Fibroblast of skin of right biceps (primary cell): ENCODE measurements at places on chromosomes 12 and 14.
A peak's percentile ranks its signal among the peaks of the same experiment; 100 is the strongest.

GRCh38 chr14:97143456-97143855 lies 346.3 kb downstream of the VRK1 start:
- no peak for DNase-seq

GRCh38 chr12:109723311-109723881 lies 9.8 kb downstream of the FAM222A start:
- no peak for DNase-seq

DNA sequence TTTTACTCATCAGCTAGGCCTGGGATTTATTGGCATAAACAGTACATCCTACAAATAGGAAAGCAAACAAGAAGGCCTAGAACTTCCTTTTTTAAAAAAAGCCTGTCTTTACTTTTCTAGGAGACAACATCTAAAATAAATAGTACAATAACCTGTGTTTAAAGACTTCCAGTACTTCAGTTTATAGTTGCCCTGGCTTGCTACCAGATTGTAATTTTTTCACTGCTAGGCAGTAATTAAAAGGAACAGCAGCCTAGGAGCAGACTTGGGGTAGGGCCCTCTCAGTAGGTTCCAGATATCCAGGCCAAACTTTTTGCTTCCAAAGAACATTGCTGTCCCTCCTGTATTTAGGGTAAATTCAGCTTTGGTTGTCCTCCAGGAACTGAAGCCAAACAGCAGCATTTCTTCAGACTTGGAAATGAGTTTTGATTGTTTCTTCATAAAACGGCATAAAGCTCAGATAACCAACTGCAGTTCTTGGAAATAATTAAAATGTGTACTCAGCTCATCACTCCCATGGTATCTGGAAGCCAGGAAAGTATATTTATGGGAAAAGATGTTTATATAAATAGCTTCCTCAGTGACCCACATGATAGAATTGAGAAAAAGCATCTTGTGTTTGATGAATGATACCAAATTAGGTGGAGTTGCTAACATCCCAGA lies 61.7 kb downstream of the PPP1R36 start:
- no peak for DNase-seq

GRCh38 chr14:65320661-65321308 lies 91.7 kb upstream of the FUT8 start:
- DNase-seq, result no peak

GRCh38 chr12:93219947-93220346 lies 157.8 kb upstream of the NUDT4 start:
- no peak for DNase-seq

GRCh38 chr12:125124320-125124966 lies 59.2 kb downstream of the AACS start:
- no peak for DNase-seq

DNA sequence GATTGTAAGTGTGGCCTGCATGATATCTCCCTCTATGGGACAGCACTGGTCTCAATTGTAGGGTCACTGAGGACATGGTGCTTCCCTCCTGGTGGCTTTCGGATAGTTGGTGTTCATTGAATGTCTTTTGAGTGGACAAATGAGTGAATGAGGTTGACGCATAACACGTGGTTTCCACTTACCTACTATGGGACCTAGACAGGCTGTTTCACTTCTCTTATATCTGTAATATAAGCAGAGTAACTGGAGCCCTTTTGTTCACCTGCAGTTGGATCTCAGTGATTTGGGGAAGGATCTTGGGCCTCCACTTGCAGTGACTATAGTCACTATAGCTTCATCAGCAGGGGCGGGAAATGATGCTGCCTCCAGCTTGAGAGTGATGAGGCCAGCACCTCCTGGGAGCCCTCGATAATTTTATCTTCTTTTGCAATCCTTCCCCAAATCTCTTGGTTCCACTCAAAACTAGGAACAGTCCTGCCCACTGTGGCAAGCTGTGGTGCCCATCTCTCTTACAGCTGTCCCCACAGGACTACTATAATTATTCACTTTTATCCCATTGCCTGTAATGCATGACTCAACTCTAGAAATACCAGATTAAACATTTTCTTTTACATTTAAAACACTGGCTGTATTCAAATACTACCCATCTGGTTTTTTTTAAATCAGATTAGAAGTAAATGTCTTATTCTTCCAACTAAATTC lies 242.9 kb downstream of the CHST11 start:
- no peak for DNase-seq

DNA sequence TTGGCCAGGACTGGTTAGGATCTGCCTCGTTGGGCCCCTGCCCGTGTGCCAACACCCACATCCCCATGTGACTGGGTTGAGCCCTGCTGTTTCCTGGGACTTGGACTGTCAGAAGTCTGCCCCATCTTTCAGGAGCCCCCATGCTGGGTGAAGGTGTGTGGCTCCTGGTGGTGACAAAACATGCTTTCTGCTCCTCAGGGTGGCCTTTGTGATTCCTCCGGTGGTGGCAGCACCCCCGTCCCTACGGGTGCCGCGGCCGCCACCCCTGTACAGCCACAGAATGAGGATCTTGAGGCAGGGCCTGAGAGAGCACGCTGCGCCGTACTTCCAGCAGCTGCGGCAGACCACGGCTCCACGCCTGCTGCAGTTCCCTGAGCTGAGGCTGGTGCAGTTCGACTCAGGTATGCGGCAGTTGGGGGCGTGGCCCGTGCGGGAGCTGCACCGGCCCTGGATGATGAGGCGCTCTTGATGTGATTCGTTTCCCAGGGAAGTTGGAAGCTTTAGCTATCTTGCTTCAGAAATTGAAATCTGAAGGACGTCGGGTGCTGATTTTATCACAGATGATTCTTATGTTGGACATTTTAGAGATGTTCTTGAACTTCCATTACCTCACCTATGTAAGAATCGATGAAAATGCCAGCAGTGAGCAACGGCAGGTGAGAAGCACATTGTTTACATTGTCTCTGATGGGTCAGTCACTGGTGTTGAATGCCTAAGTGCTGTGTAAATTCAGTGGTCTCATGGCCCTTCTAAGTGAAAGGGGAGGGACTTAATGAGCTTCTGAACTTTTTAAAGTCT lies 80.0 kb downstream of the EP400 start:
- no peak for DNase-seq

DNA sequence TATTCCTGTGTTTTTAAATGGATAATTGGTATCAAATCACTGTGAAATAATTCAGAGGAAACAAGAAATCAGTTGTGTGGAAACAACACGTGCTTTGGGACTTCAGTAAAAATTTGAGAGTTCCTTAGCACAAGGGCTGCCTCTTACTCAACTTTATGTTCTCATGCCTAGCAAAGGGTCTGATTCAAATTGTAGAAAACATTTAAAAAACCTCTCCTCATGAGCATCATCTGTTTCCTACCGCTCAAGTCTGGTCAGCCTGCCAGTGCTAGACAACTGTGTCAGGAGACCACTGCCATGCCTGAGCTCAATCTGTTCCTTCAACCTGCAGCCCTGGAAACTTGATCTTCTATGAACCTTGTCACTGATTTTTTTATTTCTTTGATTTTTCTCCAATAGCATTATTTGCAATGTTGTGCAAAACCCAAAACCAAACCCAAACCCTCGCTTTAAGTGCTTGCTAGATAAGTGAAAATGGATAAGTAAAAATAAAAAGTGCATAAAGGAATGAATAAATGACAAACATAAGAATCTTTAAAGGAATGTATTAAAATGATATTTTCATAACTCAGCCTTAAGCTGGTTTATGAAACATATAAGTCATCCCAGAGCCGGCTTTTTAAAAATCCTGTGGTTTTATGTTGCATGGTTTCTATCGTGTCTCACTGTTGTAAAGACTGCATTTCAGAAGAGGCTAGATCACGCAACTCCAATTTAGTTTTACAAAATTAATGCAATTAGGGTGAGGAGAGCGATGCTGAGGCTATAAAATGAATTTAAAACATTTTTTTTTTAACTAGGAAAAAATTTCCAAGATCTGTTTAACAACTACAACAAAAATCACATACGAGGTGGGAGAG lies 361.2 kb upstream of the PDE3A start:
- DNase-seq, result peak; percentile 83

- DNase-seq, result no peak
Observed at GRCh38 chr12:104997541-104997940, 11.4 kb downstream of the NOPCHAP1 start.

- DNase-seq, result no peak
Observed at GRCh38 chr14:91399868-91400640, 17.6 kb downstream of the CCDC88C start.

DNA sequence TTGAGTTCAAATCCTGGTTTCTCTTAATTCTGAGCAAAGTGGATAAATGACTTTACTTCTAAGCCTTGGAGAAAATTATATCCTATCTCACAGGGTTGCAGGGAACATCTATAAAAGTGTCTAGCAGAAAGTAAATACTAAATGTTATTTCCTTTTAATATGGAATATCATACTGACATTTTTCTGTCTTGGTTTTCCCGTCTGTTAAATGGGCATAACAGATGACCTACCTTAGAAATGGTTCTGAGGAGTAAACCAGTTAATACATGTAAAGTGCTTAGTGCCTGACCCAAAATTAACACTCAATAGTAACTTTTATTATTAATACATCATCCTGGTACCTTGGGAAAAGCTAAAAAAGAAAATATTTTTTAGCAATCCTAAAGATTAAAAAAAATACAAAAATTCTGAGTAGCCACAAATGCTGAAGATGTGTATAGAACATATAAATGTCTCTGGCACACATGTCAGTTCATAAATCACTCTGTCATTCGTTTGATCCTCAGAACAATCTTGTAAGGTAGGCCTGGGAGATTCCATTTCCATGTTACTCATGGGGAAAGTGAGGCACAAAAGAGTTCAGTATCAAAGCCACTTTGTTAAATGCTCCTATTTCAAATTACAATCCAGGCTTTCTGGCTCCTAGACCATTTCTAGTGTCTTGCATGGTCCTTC lies 1.3 kb downstream of the VIPAS39 start:
- DNase-seq, result no peak

- DNase-seq, result no peak
Observed at GRCh38 chr12:12788131-12788530, 2.7 kb downstream of the APOLD1 start.

DNA sequence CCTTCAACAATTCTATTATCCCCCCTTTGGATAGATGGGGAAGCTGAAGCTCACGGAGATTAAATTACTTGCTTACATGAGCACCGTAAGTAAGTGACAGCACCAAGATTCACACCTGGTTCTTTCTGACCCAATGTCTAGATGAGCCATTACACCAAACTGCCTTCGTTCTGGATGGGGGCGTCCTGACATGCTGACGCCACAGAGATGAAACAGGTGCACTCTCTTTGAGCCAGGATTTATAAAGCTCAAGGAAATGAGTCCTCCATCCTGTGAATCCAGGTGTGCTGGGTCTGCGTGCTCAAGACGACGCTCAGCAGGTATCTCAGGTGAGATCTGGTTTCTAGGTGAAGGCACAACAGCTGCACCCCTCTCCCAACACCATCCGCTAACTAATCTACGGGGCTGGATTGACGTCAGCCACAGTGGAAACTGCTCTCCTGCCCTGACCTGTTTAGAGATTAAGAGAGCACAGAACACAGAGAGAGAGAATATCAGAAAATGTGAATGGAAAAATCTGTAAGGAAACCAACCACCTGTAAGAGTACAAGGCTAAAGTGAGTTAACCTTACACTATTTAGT lies 61.6 kb downstream of the KSR2 start:
- DNase-seq, result no peak

DNA sequence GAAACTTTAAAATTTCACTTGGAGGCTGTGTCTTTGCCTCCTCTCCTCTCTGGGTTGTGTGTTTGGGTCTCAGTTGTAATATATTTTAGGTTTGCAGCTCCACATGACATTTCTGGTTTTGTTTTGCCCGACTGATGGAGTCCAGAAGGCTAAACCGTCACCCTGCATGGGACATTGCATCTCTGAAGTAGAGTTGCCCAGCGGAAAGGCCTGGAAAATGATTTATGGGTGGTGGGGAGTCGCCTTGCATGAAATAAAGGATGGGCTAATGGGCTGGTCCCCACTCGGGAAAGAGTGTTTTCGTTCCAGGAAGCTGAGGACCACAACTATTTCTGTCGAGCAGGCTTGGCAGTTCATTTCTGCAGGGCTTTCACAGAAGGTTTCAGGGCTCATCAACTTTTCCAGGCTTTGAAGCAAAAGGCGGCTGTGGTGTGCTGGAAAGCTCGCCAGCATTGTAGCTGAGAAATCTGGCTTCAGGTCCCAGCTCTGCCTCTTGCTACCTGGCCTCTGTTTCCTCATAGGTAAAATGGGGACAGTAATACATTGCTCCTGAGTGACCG lies 74.8 kb upstream of the GSC start:
- DNase-seq, result no peak

DNA sequence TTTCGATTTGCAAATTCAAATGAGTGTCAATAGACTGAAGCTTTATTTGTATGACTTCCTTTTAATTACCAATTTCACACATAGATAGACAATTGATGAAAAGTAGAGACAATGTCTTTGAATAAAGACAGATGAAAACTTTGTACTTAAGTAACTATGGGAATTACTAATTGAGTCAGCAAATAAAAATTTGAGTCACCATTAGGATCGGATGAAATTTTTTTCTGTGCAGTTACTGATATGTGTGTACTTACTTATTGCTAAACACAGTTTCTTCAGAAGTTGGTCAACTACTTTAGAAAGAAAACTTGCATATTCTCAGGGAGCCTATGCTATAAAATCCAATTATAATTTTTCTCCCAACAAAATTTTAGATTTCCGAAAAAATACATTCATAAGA lies 224.9 kb upstream of the SLC16A7 start:
- no peak for DNase-seq

DNA sequence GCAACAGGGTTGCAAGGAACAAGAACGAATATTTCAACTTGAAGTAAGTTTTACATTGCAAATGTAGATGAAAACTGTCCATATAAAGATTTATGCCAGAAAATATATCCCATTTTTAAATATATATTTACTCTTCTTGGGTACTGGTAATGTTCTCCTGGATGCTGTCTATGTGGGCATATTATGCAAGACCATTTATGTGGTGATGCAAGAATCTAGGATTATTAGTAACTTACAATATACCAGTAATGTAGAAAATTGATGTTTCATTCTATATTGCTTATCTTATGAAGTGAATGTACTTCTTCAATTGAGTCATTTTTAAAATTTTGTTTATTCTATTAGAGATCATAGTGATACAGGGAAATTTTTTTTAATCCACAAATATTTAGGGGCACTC lies 25.1 kb downstream of the FGFR1OP2 start:
- DNase-seq, result no peak

- DNase-seq, result peak; percentile 64
Observed at GRCh38 chr12:1800401-1801302, 19.7 kb upstream of the LRTM2 start.

GRCh38 chr14:65838565-65838964 lies 426.0 kb downstream of the FUT8 start:
- no peak for DNase-seq

GRCh38 chr12:57235728-57236131 lies 6.2 kb downstream of the SHMT2 start:
- no peak for DNase-seq

DNA sequence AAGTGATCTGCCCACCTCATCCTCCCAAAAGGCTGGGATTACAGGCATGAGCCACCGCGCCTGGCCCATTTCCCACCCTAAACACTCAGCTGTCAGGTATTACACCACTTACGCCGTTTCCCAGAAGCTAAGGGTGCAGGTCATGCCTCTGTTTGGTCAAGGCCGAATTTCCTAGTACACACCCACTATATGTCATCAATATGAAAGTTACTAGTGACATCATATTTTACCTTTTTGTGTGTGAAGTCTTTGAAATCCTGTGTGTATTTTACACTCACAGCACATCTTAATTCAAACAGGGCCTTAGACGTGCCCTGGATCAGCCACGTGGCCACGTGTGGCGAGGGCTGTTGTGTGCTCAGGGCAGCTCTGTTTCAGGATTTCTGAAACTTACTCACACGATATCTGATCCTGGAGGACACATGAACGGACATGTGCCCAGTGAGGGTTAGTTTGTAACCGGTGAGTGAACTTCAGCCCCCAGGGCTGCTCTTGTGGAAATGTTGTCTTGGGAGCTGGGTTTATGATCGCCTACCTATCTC lies 51.8 kb downstream of the GLT1D1 start:
- no peak for DNase-seq
